Pancreas (tissue), 10 donors: ENCODE measurements at places on chromosomes 3 and 15. TPM values are rescaled to one million over a fixed set of nuclear protein-coding genes. Genes with fewer than 3 reads are reported as not detected.

DNA sequence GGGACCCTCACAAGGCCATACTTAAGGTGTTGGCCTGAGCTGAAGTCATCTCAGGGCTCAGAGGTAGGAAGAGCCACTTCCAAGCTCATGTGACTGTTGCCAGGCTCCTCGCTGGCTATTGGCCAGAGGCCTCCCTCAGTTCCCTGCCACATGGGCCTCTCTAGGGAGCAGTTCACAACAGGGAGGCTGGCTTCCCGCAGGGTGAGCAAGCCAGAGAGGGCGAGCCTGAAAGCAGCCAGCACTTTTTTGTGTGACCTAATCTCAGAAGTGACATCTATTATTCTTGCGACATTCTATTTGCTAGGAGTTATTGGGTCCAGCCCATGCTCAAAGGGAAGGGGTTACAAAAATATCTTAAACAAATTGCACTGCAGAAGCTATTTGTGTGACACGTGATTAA, 201.4 kb downstream of the SSR3 start:
- H3K27ac ChIP-seq: no peak overlapping the region
- H3K4me1 ChIP-seq: no peaks in the 10 kb centered on the region
- H3K4me3 ChIP-seq: no peak overlapping the region
- no peak for DNase-seq
- no peaks in the 10 kb centered on the region for H3K36me3 ChIP-seq
- H3K27me3 ChIP-seq: no peaks in the 10 kb centered on the region

DNA sequence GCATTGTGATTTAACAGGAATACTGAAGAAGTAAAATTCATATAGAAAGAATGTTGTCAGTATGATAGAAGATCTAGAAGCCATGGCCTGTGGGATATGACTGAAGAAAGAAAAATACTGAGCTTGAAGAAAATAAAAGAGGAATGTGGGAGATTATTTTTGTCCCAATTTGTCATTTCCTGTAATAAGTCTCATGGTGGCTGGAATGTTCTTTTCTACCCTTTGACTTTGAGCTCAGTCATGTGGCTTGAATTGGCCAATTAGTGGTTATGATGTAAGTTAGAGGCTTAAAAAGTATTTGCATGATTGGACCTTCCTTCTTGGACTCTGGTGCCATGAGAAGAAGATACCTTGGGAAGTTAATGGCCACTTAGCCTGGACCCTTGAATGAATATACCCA, 14.1 kb downstream of the APH1B start:
- no peak for DNase-seq
- H3K4me1 ChIP-seq: no peaks in the 10 kb centered on the region
- no peak overlapping the region for H3K4me3 ChIP-seq
- no peaks in the 10 kb centered on the region for H3K27me3 ChIP-seq
- H3K36me3 ChIP-seq: no peaks in the 10 kb centered on the region

GRCh38 chr15:67944010-67944641, 104.3 kb upstream of the RNU6-1 start:
- no peaks in the 10 kb centered on the region for H3K36me3 ChIP-seq
- no peak overlapping the region for H3K4me3 ChIP-seq
- H3K27me3 ChIP-seq: no peaks in the 10 kb centered on the region
- H3K27ac ChIP-seq: no peak overlapping the region
- no peak for DNase-seq
- H3K4me1 ChIP-seq: no peaks in the 10 kb centered on the region

DNA sequence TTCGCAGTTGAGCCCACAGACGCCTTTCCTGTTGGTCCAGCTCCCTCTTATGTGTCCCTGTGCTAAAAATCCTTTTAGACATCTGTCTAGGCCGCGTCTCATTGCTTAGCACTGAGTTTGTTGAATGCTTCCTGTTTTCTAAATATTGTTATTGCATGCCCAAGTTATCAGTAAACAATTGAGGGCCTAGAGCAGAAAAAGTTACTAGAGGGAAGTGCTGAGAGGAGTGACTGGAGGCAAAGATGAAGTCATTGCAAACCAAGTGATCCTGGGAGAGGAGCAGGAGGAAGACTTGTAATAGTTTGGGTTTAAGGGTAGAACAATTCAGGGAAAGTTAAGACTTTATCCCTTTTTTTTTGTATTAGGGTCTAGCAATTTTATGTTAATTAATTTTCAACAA, 88.1 kb downstream of the DCUN1D1 start:
- H3K4me3 ChIP-seq: no peak overlapping the region
- no peaks in the 10 kb centered on the region for H3K27me3 ChIP-seq
- no peak overlapping the region for H3K27ac ChIP-seq
- H3K36me3 ChIP-seq: peaks cover 4% of the 10 kb centered on the region
- no peak for DNase-seq

DNA sequence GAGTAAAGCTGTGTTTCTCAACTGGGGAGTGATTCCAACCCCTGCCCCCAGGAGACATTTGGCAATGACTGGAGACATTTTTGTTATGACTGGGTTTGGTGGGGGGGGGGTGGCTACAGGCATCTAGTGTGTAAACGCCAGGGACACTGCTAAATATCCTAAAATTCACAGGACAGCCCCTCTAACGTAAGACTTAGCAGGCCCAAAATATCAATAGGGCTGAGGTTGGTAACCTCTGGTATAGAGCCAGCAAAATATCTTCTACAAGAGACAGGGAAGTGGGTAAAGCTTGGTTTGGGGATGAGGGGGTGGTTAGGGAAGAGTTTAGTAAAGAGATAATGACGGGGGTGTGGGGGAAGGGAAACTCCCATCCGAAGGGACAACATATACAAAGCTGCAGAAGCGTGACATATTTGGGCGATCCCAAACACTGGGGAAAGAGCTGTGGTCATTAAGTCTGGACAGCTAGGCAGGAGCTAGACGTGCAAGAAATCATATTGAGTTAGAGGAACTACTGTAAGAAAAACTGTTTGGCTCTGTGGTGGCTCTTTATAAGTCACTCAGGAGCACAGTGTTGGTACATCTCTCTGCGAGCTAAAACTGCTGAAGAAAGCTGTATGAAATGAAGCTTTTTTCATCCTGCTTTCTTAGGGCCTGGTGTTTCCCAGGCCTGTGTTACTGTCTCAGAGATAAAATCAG, 697 bp upstream of the TRIM69 start:
- no peak overlapping the region for H3K4me3 ChIP-seq
- H3K27me3 ChIP-seq: no peaks in the 10 kb centered on the region
- no peaks in the 10 kb centered on the region for H3K4me1 ChIP-seq
- DNase-seq: no peak
- peak overlapping the region; percentile 42 for H3K27ac ChIP-seq
- no peaks in the 10 kb centered on the region for H3K36me3 ChIP-seq

DNA sequence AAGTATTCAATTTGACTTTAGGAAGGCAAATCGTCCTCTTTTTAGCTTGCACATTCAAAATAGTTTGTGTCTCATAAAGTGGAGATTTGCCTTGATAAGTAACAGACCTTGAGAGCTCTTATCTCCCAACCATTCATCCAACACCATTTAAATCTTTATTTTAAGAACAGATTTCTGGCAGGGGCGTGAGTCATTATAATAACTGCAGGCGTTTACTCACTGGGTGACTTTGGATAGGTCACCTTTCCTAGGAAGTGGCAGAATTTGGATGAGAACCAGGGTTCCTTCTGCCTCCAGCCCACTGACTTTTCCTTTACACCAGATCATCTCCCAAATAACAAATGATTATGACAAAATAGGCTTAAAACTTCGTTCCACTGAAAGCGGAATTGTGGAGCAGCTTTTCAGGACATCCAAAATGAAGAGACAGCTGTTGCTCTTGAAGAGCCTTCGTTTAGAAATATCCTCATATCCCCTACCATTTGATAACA, 5.0 kb downstream of the LMCD1 start:
- no peak overlapping the region for H3K4me3 ChIP-seq
- H3K4me1 ChIP-seq: peaks cover 11% of the 10 kb centered on the region
- no peak overlapping the region for H3K27ac ChIP-seq
- no peak for DNase-seq
- no peaks in the 10 kb centered on the region for H3K27me3 ChIP-seq

GRCh38 chr3:37402351-37402750, 228.0 kb upstream of the LRRFIP2 start:
- no peak for DNase-seq
- no peak overlapping the region for H3K4me3 ChIP-seq
- H3K4me1 ChIP-seq: no peaks in the 10 kb centered on the region
- H3K36me3 ChIP-seq: no peaks in the 10 kb centered on the region
- no peak overlapping the region for H3K27ac ChIP-seq

- no peaks in the 10 kb centered on the region for H3K27me3 ChIP-seq
- no peak for DNase-seq
- no peaks in the 10 kb centered on the region for H3K4me1 ChIP-seq
- no peak overlapping the region for H3K4me3 ChIP-seq
These were observed 66.3 kb upstream of the NANOGP8 start for GRCh38 chr15:35151381-35151780.

DNA sequence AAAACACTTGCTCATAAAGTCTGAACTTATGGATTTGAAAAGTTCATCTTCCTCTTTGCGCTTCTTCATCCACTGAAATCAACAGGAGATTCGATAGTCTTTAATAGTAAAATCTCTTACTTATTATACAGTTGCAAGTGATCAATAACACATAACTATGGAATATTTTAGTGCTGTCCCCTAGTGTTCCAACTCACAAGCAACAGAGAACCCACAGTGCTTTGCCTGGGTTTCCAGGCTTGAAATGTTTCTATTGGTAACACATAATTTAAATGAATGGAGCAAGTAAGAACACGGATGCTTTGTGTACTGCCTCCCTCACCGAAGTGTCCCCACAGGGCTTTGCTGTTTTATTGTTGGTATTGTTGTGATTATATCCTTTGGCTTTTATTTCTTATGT, 93.5 kb downstream of the WDR72 start:
- no peaks in the 10 kb centered on the region for H3K36me3 ChIP-seq
- no peak overlapping the region for H3K27ac ChIP-seq
- no peak for DNase-seq
- H3K4me1 ChIP-seq: no peaks in the 10 kb centered on the region
- H3K4me3 ChIP-seq: no peak overlapping the region
- no peaks in the 10 kb centered on the region for H3K27me3 ChIP-seq

DNA sequence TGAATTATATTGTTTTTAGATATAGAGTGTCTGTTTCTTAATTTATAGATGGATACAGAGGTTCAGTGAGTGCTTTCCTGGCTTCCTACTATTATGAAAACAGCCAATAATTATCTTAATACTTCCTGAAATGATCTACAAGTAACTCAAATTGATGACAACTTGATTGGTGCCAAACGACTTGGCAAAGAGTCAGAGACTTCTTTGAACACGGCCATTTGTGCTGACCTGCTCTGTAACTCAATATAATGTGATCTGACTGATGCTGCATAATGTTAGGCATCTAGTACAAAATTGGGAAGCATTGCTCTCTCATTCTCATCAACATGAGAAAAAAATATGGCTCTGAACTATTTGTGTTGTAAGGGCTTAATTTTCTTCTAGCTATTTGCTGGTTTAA, 193.9 kb downstream of the DIPK2A start:
- no peaks in the 10 kb centered on the region for H3K36me3 ChIP-seq
- no peaks in the 10 kb centered on the region for H3K27me3 ChIP-seq
- H3K27ac ChIP-seq: no peak overlapping the region

DNA sequence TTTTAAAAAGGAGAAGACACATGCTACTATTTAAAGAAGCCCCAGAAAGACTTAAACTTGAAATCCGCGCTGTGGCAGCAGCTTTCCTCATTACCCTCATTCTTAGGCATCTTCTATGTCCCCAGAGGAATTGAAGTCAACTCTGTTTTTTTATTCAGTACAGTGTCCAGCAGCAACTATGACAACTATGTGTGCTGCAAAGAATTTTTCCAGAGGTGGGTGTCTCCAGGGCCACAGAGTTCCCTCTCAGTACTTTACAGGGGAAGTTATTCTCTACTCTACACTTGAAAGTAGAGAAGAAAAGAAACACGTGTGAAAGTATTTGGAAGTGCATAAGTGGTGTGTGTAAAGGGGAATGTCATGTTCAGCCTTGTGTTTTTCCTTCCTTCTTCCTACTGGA, 32.0 kb downstream of the GATM start:
- DNase-seq: no peak
- no peaks in the 10 kb centered on the region for H3K27me3 ChIP-seq

DNA sequence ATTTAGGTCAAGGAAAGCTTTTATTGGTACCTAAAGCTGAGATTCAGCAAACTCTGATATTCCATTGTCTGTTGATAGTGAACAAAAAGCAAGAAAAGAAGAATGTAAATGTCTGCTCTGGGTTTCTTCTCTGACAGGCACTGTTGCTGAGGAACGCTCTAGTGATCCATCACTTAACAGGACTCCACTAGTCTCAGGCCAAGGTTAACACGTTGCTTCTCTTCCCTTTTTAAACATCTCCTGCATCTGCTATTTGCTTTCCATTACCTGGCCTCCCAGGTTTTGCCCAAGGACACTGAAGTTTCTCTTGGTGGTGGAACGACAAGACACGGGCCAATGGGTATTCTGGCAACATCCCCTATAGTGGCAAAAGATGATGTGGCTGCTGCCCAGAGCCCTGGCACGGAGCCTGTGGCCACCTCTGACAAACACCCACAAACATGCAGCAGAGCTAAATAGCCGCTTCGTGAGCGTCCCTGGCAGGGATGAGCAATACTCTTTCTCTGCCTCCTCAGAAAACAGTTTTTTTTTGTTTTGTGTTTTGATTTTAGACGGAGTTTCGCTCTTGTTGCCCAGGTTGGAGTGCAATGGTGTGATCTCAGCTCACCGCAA, 97.8 kb upstream of the AKAP13 start:
- DNase-seq: no peak
- no peaks in the 10 kb centered on the region for H3K27me3 ChIP-seq
- no peak overlapping the region for H3K4me3 ChIP-seq

DNA sequence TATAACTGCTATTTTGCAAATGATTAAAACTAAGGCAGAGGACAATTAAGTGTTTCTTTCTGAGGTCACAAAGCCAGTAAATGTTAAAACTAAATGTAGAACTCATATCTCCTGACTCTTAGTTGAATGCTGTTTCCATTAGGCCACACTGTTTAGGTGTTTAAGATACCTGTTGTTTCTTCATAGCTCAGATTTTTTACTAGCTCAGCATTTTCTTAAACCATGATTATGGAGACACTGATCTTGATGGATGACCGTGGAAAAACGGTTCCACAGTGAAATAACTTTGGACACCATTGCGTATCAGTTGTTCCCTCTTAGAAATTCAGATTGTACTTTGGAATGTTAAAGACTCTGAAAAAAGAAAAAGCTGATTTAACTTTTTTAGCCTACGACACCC, 177.5 kb downstream of the TCF12 start:
- no peaks in the 10 kb centered on the region for H3K4me1 ChIP-seq
- no peaks in the 10 kb centered on the region for H3K27me3 ChIP-seq
- H3K27ac ChIP-seq: no peak overlapping the region
- H3K36me3 ChIP-seq: no peaks in the 10 kb centered on the region
- no peak overlapping the region for H3K4me3 ChIP-seq

The CDHR4 gene
- total RNA-seq: not detected

The MINDY4B gene
- total RNA-seq: not detected

The COL6A5 gene
- total RNA-seq: not detected

The GNAT1 gene
- total RNA-seq: not detected

The CHRNA3 gene
- total RNA-seq: 0.09 TPM

The TM4SF1 gene
- total RNA-seq: 112 TPM

The NANOGP8 gene
- total RNA-seq: not detected

The MCTP2 gene
- 15.2 TPM for total RNA-seq
